ENCODE measurements at places on chromosomes 7 and 10.

GRCh38 chr10:13944823-13945222 lies 358.1 kb downstream of the PRPF18 start:
- no peak for DNase-seq

GRCh38 chr7:6382817-6383216 lies 64.9 kb downstream of the DAGLB start:
- no peak for DNase-seq

GRCh38 chr10:113528876-113529275 lies 24.0 kb upstream of the HABP2 start:
- DNase-seq, result no peak

DNA sequence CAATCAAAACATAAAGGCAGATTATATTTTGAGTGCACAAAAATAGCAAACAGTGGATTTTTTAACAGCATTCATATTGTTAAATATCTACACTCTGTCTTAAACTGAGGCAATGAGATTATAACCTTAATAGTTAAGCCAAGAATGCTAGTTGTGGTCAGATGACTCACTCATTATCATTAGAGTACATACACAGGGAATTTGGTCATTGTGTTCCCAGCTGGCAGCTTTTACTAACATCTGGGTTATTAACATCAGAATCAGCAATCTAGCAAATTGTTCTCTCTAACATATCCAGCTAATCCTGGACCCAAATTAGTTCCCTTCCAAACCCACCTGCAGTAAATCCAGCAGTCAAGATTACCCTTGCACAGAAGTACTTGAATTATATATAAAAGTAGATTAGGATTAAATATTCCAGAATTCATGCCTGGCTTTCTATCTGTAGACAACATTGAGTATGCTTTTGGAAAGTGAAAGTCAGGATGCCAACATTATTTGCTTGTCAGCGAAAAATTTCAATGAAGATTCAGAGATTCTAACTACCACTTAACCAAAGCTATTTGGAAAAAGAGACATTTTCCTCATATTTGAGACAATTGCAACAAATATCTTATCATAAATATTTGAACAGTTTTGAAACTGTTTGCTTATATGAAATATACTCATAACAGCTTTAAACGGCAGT lies 1035.6 kb upstream of the PHF14 start:
- DNase-seq, result no peak

GRCh38 chr10:49287689-49288340 lies 11.2 kb upstream of the C10orf71 start:
- DNase-seq, result no peak

DNA sequence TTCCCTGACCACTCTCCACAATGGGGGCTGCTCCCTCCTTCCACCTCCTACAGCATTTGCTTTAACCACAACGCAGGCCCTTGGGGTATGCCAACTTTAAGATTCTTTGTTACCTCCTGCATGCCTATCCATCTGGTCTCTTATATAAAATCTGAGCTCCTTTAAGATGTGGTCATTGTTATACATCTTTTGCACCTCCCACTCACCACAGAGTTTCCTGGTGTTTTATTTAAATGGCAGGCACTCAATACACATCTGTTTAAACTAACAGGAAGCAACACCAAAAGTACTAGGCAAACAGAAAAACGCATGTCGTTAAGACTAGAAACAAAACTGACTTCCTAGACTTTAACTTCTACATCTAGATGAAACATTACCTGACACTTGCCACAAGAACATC lies 36.3 kb downstream of the SLC25A13 start:
- no peak for DNase-seq

DNA sequence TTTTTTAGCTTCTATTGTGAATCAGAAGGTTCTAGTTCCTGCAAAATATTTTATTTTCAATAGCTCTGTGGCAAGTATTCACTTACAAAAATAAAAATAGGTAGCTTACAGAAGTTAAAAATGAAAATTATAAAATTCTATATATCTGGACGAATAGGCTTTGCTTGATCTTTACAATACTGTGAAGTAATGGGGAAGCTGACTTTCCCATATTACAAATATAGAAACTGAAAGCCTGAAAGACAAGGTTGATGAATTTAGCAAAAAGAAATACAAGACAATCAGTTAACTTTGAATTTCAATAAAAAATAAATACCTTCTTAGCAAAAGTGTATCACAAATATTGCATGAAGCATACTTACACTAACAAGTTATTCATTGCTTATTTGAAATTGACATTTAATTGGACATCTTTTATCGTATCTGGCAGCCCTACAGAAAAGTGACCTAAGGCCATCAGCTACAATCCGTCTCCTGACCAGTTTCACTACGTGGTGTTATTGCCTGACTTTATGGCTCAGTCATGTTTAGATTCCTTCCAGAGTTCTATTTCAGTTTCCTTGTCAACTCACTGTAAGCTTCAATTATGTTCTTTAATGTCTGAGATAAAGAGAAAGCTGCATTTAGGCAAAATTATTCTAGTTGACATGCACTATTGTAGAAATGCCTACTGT lies 310.5 kb upstream of the HGF start:
- no peak for DNase-seq

DNA sequence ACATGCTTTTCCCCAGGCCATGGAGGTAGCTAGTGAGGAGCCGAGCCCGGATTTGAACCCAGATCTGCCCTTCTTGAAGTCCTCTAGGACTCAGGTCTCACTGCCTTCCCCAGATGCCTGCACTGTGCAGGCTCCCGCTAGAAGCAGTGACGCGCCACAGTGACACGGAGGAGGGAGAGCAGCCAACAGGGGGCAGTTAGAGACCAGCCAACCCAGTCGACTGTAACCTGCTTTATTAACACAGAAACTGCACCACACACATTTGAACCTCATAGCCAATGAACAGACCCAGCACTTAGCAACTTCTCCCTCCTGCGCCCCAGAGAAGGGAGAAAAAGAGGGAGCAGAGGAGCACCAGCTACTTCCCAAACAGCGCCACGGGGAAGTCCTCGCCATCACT lies 27.4 kb downstream of the PILRA start:
- no peak for DNase-seq

- DNase-seq, result no peak
Measured at GRCh38 chr7:4345004-4345403, 337.1 kb upstream of the FOXK1 start.

- DNase-seq, result no peak
Measured at GRCh38 chr10:44992070-44992731, 8.5 kb upstream of the ZNF22 start.

DNA sequence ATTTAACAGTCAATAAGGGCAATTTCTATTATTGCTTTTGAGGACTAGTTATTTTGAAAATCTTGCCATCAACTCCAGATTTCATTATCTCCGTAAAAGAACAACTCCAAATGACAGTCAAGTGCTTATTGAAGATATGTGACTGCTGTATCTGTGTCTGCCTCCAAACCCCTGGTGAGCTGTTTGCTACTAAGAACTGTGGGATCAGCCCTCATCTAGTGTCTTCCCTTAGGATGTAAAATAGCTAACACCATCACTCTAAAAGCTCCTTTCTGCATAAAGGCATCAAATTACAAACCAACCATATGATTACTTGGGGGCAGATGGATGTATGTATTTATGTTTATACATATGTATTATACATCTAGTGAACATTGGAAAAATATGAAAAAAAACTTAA lies 70.8 kb upstream of the SLC13A1 start:
- no peak for DNase-seq

DNA sequence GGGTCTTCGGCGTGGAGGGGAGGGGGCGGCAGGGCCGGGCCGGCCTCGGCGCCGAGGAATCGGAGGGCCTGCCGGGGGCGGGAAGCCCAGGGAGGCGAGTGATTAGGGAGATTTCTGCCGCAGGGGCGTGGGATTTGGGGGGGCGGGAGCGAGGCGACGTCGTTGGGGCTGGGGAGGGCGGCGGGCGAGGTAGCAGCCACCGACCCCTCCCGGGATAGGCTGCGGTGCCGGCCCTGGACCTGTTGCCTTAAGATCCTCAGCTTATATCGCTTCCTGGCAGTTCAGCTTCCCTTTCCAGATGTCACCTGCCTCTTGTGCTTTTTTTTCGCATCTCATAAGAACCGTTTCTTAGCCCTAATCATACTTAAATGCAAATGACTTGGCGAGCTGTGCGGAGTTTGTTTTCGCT lies 655 bp downstream of the LMTK2 start:
- no peak for DNase-seq

DNA sequence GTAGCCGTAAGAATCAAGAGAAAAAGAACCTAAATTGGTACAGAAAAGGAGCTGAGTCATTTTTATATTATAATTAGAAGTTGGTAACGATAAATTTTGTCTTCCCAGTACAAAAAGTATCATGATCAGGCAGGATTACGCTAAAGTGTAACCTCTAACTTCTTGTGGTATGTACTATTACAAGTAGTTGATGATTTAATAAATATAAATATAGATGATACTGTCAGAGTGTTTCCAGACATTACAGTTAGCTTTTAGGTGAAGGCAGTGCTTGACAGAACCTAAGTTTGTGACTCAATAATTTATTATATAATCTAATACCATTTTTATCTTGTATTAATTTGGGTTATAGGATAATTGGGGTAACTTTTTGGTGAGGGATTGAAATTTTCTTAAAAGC lies 53.4 kb downstream of the ZEB1 start:
- DNase-seq, result no peak

DNA sequence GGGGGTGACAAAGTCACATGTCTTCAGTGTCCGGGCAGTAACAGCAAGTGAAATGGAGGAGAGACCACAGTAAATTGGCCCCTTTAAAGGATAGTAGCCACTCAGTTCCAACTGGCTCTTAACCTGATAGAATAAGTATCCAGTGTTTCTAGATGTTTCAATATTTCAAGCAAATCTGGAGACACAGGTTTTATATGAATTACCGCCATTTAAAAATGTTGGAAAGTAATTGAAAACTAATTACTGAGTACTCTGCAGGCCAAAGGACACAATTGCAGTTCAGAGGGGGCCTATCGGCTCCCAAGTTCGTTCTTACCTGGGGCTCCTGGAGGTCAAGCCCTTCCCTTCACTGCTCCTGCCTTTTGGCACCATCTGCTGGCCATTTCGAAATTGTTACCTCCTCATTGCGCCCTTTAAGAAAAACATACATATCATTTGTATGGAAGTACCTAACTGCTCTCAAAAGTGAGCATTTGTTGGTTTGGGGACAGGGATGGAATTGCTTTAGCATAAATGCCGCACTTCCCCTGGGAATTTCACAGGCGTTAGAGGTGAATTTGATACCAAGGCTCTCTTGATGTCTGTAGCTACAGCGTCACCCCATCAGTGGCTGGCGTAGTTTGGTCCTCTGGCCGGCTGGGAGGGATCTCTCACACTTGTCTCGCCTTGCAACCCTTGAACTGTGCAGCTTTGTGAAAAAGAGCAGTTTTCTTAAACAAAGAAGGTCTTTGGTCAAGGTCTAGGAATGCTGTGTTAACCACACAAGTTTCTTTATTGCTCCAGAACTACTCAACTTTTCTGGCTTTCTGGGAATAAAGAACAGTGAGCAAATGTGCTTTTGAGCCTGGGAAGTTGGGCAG lies 220.0 kb downstream of the ARHGAP21 start:
- DNase-seq, result no peak

DNA sequence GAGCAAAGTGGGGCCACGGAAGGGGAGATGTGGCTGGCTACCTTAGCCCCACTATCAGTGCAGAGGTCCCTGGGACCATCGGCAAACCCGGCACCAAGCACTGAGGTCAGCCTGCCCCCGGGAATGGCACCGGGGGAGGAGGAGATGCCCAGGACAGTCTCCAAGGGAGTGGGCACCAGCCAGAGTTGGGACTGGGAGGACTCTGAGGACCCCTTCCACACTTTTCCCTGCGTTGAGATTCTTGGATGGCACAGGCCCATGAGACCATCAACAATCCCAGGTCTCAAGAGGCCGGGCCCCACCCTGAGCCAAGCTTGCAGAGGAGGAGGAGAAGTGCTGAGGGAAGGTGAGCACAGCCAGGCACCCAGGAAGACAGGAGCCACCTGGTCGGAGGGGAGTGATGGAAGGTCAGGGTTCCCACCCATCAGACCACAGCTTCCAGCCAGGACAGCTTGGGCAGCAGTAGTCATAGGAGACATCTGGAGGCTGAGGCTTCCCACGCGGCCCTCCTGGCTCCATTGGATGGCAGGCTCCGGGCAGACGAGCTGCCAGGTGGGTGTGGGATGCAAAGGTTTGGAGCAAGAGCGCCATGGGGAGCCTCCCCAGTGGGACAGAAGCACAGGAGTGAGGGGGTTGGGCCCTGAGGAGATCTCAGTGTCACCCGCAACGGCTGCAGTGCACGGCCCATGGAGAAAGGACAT lies 2.6 kb upstream of the OPN4 start:
- DNase-seq, result no peak

GRCh38 chr7:99835189-99835588 lies 7.4 kb downstream of the CYP3A43 start:
- DNase-seq, result no peak

DNA sequence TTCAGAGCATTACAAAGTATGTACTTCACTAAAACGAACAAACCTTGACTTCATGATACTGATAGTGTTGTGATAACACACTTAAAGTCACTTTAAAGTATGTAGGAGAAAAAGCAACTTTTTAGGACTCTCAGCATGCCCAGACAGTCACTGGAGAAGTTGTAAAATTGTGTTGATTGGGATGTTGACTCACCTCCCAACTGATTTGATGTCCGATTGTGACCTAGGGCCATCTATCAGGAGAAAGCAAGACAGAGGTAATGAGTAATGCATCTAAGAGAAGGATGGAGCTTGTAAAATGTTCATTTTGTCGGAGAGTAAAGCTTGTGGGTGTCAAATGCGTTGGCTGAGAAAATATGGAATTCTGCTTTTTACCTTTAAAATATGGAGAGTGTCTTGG lies 135.4 kb upstream of the SEMA3D start:
- DNase-seq, result no peak

DNA sequence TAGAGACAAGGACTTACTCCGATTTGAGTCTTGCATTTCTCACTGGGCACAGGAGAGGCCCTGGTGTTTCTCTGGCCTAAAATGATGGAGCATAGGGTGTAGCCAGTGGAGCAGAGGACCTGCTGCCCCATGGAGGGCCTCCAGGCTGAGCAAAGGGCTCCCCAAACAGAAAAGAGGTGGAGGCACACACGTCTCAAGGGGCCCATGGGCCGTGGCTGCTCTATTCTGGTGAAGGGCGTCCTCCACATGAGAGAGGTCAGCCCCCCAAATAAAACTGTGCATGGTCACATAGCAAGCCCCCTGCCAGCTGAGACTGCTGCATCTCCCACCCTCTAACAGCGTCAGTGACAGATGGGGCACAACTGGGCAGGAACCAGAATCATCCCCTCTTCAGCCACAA lies 41.4 kb downstream of the MYO1G start:
- DNase-seq, result no peak

DNA sequence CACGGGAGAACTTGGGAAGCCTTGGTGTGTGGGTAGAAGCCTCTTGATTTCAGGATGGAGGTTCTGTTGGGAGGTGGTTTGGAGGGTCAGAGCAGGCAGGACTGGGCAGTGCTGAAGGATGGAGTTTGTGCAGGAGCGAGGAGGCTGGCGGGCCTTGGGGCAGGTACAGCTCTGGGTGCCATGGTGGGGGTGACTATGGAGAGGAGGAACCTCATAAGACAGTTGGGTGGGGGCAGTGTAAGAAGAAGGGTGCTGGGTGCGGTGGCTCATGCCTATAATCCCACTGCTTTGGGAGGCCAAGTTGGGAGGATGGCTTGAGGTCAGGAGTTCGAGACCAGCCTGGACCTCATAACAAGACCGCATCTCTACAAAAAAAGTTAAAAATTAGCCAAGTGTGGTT lies 54.7 kb upstream of the GTF2IRD1 start:
- no peak for DNase-seq
